NCI-H774 (cell line): ENCODE measurements at places on chromosomes 5 and 9.

DNA sequence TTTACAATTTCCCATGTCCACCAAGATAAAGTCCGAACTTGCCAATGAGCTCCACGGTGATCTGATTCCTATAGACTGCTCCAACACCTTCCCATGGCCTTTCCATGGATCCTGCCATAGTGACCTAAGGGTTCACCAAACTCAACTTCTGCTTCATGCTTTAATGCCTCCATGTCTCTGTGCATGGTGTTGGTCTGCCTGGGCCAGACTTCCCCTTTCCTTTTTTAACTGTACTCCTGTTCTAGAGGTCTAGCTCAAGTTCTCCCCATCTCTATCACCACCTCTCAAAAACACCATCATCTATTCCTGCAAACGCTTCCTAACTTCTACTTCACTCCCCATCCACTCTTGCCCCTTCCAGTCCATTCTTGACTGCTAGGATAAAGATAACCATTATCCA lies 14.8 kb upstream of the SMARCA2 start:
- DNase-seq: no peak

DNA sequence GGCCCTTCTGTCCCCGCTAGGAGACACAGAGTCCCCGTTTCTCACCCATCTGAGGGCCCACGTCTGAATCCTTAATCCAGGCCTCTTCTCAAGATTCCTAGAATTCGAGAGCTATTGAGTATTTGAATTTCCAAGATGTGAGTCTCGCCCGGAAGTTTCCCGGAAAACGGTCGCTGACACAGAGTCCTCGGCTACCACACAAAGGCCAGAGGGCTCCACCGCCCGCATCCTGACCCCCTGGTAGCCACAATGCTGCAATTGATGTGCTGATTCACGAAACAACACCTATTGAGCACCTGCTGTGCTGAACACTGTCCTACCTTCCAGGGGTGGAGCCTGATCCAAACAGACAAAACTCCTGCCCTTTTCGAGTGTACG lies 670 bp upstream of the FBP1 start:
- no peak for DNase-seq

DNA sequence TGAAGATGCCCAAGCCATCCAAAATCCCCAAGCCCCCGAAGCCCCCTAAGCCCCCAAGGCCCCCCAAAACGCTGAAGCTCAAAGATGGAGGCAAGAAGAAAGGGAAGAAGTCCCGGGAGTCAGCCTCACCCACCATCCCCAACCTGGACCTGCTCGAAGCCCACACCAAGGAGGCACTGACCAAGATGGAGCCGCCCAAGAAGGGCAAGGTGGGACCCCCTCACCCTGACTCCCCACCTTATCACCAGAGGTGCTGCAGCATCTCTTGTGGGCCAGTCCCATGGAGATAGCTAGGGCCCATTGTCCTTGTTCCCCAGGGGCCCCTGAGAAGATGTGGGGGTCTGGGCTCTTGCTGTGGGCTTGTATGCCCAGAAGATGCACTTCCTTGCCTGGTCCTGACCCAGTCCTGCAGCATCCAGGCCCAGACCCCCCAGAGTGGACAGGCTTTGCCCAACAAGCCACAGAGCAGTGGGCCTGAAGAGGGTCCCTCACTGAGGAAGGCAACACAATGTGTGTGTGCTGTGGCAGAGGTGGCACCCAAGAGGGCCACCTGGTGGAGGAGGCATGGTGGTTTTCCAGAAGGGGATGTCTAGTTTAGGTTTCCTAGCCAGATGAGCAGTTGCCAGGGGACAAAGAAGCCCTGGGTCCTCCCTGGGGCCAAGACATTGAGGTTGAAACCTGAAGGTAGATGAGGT lies 84.1 kb downstream of the PHF2 start:
- no peak for DNase-seq

DNA sequence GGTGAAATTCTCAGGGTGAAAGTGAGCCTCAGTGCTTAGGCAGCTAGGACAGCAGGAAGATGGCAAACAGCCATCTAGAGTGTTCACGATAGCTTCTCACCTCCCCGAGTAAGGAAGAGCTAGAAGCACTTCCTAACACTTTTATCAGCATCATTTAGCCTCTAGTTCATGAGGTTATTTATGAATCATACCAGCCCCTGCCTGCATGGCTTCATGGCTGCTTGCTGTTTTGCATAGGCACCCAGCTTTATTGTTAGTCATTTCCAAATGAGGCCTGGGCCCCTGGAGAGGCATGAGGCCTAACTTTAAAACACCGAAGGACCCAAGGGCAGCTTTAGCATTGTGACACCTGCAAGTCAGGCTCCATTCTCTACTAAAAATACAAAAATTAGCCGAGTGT lies 134.9 kb upstream of the PANK3 start:
- no peak for DNase-seq

GRCh38 chr5:484556-484955 lies 39.7 kb downstream of the SLC9A3 start:
- no peak for DNase-seq

- DNase-seq: no peak
Measured at GRCh38 chr9:35760651-35761050, 6.6 kb upstream of the MSMP start.

GRCh38 chr9:108083160-108083750 lies 593.7 kb upstream of the KLF4 start:
- peak; percentile 8 for DNase-seq

DNA sequence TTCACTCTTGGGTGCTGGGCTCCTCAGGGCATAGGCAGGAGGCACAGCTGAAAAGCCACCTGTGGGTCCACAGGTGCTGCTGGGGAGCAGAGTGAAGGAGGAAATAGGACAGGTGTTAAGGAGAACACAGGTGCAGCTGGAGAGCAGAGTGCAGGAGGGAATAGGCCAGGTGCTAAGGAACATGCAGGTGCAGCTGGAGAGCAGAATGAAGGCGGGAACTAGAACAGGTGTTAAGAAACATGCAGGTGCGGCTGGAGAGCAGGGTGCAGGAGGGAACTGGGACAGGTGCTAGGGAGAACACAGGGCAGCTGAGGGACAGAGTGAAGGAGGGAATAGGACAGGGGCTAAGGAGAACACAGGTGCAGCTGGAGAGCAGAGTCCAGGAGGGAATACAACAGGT lies 43.8 kb upstream of the PLEKHG4B start:
- peak; percentile 97 for DNase-seq
